ENCODE measurements at places on chromosomes 11 and 22. TPM values are rescaled to one million over a fixed set of nuclear protein-coding genes. Genes with fewer than 3 reads are reported as not detected.

- DNase-seq: no peak
Observed at GRCh38 chr22:16800358-16800757, 24.9 kb downstream of the XKR3 start.

BTBD18 gene
- not detected for total RNA-seq

DNA sequence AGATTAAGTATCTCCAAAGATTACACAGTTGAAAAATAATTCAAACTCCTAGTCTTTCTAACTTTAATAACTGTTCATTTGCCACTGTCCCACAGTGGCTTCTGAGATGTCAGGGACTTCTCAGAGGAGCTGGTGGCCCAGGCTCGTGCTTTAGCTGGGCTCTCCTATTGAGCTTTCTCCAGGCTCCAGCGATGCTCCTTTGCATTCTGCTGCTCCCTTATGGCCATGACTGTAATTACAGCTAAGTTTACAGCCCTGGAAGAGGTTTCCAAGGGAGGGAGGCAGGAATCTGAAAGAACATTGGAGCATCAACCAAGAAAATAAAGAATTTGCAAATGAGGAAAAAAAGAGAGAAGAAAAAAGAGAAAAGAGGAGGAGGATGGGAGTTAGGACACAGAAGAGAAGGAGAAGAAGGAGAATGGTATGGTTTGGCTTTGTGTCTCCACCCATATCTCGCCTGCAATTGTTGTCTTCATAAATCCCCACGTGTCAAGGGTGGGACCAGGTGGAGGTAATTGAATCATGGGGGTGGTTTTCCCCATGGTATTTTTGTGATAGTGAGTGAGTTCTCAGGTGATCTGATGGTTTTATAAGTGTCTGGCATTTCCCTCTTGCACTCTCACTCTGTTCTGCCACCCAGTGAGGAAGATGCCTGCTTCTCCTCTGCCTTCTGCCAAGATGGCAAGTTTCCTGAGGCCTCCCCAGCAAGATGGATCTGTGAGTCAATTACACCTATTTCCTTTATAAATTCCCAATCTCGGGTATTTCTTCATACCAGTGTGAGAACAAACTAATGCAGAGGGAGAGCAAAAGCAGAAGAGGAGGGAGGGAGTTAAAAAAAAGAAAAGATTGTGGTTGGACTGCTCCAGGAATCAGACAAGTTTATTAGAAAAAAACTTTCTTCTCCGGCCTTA lies 857.0 kb downstream of the KCNA4 start:
- peak; percentile 69 for DNase-seq

DNA sequence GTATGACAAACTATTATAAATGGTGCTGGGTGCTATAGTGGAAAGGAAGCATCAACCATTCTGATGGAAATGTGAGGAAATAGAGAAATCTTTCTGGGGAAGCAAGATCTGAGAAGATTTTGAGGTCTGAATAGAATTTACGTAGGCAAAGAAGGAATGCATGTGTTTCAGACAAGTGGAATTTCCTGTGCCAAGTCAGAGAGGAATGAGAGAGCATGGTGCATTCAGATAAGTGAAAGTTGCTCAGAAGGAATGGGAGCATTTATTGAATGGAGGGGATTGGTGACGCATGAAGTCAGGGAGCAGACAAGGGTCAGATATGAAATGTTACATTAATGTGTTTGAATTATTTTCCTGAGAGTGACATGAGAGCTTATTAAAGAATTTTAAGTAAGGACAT lies 725.5 kb downstream of the METTL15 start:
- peak; percentile 95 for DNase-seq

- DNase-seq: peak; percentile 20
Observed at GRCh38 chr11:17915500-17916143, 97.2 kb downstream of the SERGEF start.

DNA sequence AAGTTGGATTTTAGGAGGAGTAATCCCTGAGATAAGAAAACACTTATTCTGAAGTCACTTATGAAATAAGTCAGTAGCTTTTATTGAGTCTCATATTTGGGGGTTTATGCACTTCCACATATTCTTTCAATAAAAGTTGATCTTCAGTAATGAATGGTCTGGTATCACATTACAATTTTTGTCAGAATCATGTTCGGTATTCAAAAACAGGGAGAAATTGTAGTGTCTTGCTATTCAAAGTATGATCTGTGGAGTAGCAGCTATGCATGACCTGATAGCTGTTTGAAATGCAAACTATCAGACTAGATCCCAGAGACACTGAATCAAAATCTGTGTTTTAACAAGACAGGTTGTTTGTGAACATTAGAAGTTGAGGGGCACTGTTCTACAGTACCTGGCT lies 857.6 kb downstream of the METTL15 start:
- DNase-seq: no peak

SPDYC gene
- total RNA-seq: not detected

DNA sequence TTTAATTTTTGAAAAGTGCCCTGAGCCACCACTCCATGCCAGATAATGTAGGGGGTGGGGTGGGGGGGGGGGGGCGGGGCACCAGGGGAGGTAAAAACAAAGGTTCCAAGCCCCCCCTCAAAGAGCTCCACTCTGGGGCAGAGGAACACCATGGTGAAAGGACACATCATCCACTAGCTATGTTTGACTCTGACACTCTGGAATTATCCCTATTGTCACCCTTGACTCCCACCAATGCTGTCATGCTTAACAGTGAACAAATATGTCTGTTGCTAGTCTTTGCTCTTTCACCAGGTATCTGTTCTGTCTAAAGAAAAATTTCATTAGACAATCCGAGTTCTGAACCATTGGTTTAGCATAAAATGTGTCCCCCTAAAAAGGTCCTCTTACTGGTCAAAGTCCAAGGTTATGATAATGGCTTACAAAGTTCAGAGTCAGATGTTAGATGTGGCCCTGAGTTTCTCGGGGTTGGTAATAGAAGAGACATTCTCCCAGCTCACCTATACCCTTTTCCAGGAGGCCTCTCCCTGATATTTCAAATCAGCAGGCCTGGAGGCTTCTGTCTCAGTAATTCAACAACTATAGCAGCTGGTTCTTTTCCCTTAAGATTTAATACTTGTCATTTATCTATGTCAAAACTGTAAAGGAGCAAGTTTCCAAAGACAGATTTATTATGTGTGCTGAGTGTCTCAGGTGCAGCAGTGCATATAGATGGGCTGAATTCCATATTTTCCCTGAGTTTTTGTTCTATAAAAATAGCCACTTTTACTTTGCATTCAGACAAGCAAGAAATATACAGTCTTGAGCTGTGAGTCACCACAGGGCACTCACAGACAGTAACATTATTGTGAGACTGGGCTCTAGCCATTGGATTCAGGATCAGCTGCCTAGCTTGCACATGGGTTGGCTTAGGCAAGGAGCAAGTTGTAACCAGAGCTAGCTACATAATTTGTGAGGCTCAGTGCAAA lies 174.1 kb downstream of the CSNK2A3 start:
- DNase-seq: peak; percentile 77

MMP13 gene
- total RNA-seq: 0.47 TPM

NFAM1 gene
- not detected for total RNA-seq

FOXR1 gene
- not detected for total RNA-seq

DNA sequence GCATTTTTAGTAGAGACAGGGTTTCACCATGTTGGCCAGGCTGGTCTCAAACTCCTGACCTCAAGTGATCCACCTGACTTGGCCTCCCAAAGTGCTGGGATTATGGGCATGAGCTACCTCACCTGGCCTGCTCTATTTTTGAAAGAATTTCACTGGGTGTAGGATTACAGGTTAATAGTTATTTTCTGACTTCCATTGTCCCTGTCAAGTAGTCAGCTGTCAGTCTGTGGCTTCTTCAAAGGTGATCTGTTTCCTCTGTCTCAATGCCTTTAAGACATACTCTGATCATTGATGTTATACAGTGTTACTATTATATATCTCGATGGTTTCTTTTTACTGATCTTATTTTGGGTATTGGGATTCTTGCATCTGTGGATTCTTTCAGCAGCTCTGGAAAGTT lies 10.1 kb upstream of the EXT2 start:
- no peak for DNase-seq

- no peak for DNase-seq
Observed at GRCh38 chr11:90448256-90448655, 225.4 kb upstream of the CHORDC1 start.

- no peak for DNase-seq
Observed at GRCh38 chr22:22118987-22119386, 125.6 kb upstream of the VPREB1 start.

DNA sequence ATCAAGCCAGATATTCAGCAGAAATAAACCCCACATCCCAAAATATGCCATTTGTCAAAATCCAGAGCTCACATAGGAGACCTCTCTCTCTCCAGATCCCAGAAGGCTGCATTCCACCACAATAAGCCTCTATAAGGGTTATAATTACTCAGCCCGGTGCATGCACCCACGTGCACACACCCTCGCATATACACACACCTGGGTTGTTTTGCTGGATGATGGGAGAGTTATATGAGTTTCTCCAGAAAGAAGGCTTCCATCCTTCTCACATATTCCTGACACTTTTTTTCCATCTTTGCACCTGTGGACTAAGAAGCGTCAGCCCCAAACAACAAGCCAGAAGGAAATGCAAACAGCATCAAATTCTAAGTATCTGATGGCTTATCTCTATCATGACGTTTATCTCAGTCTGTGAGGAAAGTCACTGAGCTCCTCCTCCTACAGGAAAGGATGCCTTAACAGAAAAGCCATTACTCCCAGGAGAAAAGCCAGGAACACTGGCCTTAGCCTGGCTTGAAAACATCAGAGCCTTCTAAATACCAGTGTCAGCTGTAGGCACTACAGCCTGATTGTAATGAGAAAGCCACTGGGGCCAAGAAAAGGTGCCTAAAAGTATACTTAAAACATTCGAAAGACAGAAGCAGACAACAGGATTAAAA lies 253.2 kb downstream of the LARGE1 start:
- no peak for DNase-seq

DNA sequence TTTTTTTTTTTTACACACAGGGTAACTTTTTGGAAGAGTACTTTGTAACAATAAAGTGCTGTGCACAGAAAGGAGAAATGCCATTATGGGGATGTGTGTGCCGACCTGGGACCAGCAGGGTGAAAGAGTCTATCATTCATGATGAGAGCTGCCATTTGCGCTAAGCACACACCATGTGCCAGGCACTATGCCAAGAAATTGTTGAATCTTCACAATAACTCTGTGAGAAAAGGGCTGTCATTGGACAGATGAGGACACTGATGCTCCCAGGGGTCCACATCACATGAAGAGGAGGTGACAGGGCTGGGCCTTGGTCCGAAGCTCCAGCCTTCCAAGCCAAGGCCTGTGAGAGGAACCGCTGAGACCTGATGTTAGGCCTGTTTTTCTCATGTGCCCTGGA lies 5.6 kb downstream of the DUSP18 start:
- DNase-seq: no peak

- no peak for DNase-seq
Observed at GRCh38 chr11:12186701-12187100, 76.3 kb downstream of the MICAL2 start.

ELFN2 gene
- 7.0 TPM for total RNA-seq

- no peak for DNase-seq
Observed at GRCh38 chr11:117361432-117361831, 33.8 kb downstream of the CEP164 start.

DNA sequence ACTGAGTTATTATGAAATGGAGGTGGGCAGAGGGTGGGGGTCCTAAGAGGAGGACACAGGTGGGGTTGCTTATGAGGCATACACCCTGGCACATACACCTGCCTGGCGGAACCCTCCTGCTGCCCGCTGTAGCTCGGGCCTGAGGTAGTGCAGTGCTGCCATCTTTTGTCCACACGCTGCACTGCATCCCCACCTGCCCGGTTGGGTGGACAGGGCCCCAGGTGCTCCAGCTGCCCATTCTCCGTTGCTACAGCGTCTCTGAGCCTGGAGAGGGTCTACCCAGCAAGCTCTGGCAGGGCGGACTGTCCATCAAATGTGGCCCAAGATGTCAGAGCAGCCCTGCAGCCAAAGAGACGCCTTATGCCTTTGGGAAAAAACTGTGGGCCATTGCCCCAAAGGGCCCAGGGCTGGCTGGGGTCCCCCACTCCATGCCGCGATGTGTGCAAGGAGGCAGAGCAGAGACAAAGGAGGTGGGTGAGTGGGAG lies 131.2 kb downstream of the BUD13 start:
- peak; percentile 36 for DNase-seq

- DNase-seq: peak; percentile 59
Observed at GRCh38 chr11:116513894-116514293, 258.9 kb downstream of the BUD13 start.

DNA sequence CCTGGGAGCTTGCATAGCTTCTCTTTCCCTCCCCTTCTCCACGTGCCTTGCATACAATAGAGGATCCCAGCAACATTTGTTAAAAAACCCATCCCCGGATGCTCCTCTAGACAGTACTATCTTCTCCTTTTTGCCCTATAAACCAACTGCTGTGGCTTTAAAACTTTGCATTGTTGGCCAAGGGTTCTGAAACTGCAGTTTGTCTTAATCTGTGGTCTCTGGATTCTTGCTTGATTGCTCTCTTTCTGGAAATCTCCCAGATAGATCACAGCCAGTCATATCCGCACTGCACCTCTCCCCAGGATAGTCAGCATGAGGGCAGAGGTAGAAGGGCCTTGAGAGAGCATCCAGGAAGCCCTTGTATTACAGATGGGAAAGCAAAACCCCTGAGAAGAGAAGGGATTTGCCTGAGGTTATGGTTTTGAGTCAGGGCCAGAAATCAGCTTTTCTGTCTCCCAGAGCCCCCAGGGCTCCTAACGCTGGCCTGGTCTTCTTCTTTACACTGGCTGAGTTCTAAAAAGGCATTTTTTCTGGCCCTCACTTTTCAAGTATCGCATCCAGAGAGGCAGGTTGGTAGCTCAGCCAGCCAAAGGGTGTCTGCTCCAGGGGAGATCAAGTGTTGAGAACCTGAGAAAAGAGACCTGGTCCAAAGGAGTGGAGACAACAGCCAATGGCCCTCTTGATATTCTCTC lies 70.6 kb downstream of the ADM start:
- peak; percentile 94 for DNase-seq

GRCh38 chr11:2555891-2556290 lies 111.1 kb downstream of the KCNQ1 start:
- DNase-seq: no peak

DNA sequence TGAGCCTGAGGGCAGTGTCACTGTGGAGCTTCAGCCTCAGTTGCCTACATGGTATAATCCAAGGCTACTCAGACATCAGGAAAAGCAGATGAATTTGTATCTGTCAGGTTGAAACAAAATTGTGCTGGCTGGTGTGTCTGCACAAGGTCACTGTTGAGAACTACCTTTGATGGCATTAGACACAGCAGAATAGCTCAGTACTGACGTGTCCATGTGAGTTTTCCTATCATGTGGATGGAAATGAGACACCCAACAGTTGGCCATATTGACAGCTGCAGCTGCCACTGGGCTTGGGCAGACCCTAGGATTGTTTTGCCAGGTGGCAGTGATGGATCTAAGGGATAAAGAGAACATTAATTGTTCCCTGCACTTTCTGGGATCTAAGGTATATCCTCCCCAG lies 15.8 kb downstream of the CCDC134 start:
- no peak for DNase-seq
